ENCODE measurements at places on chromosomes 7 and 10.

GRCh38 chr7:46079421-46079820, 158.3 kb upstream of the IGFBP3 start:
- DNase-seq = no peak

GRCh38 chr7:106720641-106721040, 59.7 kb upstream of the CCDC71L start:
- no peak for DNase-seq

DNA sequence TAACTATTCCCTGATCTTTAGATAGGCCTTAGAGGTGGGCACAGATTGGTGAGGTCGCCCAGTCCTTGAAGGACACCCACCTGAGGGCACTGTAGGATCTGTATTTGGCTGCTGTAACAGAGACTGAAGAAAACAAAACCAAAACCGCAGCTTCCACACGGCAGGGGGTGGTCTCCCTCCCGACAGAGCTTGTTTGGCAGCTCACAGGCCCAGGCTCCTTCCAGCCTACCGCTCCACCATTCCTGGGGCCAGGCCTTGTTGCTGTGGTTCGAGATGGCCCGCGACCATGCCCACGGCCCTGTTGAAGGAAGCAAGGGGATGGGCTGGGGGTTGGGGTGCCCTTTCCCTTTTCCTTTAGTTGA, 30.4 kb downstream of the ZNF783 start:
- DNase-seq = no peak

DNA sequence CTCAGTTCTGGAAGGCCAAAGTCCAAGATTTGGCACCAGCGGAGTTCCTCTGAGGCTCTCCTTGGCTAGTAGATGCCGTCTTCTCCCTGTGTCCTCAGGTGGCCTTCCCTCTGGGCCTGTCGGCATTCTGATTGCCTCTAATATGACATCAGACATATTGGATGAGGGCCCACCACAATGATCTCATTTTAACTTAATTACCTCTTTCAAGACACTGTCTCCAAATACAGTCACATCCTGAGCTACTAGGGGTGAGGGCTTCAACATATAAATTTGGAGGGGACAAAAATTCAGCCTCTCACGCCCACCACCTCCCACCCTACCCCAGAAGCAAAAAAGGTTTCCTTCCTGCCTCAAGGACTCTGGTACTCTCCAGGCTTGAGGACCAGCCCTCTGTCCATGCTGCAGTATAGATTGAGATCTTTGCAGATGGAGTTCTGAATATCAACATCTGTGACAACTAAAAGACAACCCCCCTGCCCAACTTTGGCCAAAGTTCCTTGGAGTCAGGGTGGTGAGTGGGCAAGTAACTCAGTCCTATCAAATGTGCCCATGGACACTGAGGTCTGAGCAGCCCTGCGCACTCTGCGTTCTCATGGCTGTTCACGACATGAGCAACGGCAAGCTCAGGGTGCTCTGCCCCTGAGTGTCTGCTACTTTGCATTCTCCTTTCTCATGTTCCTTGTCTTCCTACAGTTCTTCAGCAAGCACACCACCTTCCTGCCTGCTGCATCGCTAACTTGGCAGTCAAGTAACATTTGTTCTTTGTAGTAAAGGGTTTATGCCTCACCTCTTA, 11.5 kb downstream of the TMEM176B start:
- no peak for DNase-seq

GRCh38 chr10:71667387-71667752, 52.2 kb downstream of the C10orf105 start:
- no peak for DNase-seq

DNA sequence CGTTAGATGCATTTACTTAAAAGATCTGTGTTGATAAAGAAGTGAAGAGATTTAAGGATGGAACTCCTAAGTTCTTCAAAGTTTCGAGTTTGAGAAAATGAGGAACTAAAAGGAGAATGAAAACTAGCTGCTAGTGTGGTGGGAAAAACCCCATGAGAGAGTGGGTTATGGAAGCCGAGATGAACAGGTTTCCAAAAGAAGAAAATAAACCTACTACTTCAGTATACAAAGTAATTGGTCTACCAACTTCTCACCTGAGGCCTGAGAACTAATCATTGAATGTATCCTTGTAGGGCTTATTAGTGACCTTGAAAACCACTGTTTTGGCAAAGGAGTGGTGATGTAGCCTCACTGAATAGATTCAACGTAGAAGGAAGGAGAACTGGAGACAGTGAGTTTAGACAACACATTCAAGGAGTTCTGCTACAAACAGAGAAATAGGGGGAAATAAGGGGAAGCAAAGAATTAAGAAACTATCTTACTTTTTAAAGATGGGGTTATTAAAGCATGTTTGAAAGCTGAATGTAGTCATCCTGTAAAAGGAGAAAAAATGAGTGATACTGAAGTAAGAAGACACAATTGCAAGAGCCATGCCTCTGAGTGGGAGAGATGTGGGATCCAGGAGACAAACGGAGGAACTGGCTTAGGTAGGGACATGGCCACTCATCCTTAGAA, 50.8 kb downstream of the CH25H start:
- no peak for DNase-seq

GRCh38 chr10:33240258-33240657, 94.2 kb downstream of the NRP1 start:
- no peak for DNase-seq

DNA sequence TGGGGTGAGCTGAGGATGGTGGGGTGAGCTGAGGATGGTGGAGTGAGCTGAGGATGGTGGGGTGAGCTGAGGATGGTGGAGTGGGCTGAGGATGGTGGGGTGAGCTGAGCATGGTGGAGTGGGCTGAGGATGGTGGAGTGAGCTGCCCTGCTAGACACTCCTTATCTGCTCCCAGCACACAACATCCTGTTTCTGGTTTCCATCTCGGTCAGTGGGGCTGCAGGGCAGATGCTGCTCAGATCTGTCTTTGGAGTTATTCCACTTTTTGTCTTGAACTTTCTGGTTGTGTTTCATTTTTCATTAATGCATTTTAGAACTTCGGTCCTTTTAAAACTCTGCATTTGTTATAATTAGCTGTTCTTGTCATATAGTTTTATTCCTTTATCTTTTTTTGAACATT, 67.9 kb upstream of the ANTXRL start:
- no peak for DNase-seq

DNA sequence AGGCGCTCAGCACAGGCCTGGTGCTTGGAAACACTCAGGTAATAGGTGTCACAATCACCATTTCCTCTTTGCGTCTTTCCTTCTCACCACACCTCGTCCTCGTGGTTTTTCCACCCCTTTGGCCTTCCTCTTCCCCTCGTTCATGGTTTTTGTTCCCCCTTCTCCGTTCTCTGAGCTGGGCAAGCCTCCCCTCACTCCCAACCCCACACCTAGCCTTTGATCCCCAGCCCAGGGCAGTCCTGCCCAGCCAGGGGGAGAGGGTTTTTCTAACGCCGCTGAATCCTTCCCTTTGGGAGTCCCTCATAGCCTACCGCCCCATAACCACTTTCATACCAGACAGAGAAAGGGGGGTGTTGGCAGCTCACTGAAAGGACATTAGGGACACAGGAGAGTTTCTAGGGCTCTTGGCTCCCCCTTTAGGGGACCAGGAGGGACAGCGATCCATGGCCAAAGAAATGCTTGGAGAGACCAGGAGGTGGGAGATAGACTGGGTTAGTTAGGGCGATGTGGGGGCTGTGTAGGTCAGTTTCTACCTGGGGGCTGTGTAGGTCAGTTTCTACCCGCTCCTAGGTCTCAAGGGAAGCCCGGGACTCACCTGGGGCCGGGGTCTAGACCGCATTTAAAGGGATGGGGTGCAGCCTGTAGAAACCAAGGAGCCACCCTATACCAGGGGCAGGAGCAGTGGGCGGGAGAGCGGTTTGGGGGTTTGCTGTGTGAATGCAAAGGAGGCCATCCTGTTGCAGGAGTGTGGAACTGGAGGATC, 1.4 kb downstream of the EPHB4 start:
- peak; percentile 52 for DNase-seq

DNA sequence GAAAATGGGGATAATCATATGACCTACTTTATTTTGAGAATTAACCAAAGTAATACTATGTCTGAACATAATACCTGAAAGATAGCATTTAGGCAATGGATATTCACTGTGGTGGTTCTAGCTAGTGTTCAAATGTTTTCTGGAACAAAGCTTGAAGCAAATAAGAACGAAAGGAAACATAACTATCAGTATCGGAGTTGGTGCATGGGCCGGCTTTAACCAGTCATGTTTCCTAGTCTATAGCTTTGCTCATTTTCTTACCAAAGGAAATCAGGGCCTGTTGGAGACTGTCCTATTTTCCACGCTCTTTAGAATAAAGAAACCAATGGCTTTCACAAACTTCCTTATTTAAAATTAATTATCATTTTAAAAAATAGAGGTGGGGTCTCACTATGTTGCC, 8.9 kb downstream of the IL2RA start:
- DNase-seq = no peak

DNA sequence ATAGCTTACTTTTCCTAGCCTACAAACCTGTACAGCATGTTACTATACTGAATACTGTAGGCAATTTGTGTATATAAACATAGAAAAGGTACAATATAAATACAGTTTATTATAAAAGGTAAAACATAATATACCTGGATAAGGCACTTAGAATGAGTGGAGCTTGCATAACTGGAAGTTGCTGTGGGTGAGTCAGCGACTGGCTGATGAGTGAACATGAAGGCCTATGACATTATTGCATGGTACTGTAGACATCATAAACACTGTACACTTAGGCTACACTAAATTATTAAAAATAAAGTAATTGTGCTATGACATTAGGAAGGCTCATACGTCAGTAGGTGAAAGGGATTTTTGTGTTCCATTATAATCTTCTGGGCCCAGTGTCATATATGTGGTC, 228.8 kb downstream of the HDAC9 start:
- no peak for DNase-seq

DNA sequence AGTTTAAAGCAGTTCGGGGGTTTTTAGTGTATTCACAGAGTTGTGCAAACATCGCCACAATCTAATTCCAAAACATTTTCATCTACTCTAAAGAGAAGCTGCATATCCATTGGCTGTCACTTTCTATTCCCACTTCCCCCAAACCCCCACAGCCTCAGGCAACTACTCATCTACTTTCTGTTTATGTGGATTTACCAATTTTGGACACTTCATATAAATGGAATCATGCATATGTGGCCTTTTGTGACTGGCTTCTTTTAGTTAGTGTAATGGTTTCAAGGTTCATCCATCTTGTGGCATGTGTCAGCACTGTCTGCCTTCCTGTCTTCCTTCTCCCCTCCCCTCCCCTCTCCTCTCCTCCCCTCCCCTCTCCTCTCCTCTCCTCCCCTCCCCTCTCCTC, 78.5 kb upstream of the FZD1 start:
- no peak for DNase-seq

DNA sequence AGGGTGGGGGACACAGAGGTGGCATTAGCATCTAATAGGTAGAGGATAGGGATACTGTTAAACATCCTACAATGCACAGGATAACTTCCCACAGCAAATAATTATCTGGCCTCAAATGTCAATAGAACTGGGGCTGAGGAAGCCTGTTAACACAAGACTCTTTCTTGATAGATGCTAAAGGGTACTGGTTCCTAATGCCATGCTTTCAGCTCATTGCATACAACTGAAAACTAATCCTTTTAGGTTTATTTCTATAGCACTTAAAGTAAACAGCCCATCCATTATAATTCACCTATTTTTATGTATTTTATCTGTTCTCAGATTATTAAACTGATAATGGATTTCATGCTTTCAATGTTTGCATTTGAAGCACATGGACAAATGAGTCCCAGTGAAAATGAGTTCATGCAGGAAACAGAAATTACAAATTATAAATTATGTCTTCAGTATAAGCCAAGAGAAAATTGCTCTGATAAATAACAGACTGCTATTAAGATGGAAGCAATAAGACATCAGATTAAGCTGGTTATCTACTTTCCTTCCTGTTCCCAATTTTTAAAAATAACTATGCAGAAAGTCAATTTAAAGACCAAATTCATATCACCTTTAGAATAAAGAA, 66.4 kb downstream of the AKR1D1 start:
- no peak for DNase-seq

DNA sequence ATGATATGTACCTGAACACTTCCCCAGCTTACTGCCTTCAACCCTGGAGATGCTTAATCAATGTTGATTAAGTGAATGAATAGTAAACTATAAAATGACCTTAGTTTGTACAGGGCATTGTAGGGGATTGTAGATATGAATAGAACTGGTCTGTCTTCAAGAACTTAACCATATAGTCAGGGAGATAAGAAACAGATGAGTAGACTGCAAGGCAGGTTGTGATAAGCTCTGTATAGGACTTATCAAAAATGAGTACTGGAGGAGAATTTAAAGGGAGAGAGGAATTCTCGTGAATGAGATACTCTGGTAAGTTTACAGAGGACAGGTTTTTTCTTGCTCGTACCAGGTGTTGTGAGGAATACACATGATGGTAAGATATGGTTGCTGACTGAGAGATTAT, 27.6 kb downstream of the SGPL1 start:
- no peak for DNase-seq

DNA sequence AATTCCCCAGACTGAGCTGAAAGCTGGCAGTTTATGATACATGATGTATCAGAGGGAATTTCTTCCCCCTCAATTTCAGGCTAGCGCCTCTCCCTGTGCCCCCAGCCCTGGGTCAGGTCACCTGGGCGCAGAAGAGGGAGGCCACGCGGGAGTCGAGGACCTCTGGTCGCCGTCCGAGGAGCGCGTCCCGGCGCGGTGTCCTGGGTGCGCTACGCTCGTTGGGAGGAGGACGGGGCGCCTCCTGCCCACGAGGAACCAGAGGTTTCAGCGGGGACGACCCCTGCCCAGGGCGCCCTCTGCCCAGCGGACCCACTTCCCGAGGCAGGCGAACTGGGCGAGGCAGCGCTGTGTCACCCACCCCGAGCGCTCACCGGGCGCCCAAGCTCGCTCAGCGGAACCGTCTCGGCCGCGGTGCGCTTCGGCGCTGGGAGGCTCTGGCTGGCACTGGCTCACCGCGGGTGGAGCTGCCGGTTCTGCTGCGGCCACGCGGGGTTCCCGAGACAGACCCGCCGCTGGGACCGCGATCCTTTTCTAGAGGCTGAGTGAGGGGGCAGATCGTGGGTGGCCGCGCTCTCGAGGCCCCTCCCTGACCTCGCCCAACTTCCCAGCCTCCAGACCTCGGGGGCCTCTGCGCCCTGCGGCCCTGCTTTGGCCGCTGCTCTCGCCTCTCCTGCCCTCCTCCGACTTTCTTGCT, at the start of gene FAM237B:
Gene FAM237B, minus strand, starts transcription at position 504 of the 694 bp plus-strand sequence. CDS start 1,556 bp downstream, outside the sequence.
- no peak for DNase-seq

- DNase-seq = peak; percentile 50
These were observed 58.3 kb downstream of the INPP5A start for GRCh38 chr10:132595854-132596253.

DNA sequence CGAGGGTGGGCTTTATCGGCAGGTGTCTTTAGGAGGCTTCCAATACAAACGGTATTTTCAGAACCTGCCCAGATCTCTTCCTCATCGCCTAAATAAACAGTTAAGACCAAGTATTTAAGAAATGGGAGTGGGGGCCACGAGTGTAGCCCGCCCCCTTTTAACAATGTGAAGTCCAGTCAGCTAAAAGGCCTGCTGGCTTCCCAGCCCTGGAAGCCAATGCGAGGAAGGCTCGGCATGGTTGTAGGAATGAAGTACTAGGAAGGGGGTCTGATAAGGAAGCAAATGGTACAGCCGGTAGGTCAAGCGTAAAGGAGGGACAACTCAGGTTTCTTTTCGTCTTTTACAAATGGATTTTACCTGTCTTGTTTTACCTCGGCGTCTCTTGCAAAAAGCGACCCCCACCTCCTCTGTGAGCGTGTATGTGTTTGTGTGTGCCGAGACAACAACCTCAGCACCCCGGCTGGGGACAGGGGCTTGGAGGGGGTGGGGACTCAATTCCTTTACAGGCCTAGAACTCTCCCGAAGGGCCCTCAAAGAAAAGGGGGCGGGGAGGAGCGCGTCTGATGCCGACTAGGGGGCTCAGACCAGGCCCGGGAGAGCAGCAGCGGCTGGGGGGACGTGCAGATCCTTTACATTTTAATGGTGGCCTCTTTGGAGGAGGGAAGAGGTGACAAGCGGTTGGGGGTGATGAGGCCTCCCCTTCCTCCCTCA, 147.6 kb downstream of the GPR85 start:
- peak; percentile 74 for DNase-seq

Data from left hindlimb (tissue), 1 donor.